ENCODE measurements at places on chromosomes 7 and 10.

- DNase-seq, result peak; percentile 63
These were observed 458.8 kb downstream of the SORCS1 start for GRCh38 chr10:106705681-106706100.

DNA sequence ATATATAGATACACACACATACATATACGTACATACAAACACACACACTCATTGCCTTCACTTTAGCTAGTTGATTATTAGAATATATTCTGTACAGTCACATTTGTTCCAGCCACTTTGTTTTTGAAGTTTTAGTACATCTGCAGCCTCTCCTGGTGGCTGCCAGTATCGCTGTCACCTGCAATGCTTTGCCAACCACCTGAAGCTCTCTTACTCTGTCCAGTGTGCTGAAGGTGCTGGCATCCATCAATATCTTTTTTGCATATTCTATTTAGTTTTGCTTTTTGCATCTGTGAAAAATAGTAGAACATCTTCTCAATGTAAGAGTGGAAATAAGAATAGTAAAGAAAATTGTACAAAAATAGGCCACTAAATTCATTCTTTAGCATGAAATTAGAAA is 388.6 kb downstream of the EXOC4 start:
- DNase-seq, result no peak

- DNase-seq, result peak; percentile 55
These were observed 16.3 kb downstream of the CYTH3 start for GRCh38 chr7:6256109-6256483.

DNA sequence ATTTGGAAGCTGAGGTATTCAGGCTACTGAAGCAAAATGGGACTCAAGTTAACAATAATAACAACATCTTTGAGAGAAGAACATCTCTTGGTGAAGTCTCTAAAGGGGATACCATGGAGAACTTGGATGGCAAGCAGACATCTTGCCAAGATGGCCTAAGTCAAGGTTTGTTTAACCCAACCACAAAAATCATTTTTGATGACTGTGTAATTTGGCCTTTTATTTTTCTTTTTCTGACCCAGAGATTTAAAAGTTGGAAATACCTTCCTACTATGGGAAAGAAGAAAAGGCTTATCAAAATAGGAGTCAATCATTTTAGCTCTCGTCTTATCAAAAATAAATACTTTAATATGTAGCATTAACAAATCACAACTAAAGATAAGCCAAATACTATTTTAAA is 72.4 kb downstream of the PON1 start:
- DNase-seq, result no peak

DNA sequence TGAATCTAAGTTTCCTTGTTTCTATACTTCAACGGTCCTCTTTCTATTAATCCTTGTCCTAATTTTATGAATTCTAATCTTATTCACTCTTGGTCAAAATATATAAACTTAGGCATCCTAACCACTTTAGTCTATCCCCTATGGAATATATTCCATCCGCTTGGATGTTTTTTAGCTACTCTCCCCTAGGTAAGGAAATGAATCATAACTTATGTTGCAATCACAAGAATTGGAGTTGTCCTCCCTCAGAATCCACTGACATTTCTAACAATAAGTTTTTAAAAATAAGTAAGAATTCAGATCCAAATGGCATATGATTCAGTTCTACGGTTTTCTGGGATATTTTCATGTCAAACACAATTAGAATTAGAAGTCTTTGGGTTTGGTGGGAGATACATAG is 1081.6 kb downstream of the SORCS1 start:
- peak; percentile 26 for DNase-seq

- peak; percentile 71 for DNase-seq
These were observed 95.4 kb downstream of the FAM53B start for GRCh38 chr10:124648738-124649137.
